ENCODE measurements at places on chromosomes 5 and 9.

GRCh38 chr9:123407217-123407851, 51.3 kb downstream of the CRB2 start:
- H3K36me3 ChIP-seq: no peaks in the 10 kb centered on the region
- no peaks in the 10 kb centered on the region for H3K27me3 ChIP-seq
- no peak overlapping the region for H3K4me3 ChIP-seq
- no peak for DNase-seq
- H3K4me1 ChIP-seq: peaks cover 12% of the 10 kb centered on the region

- peaks cover 4% of the 10 kb centered on the region for H3K27me3 ChIP-seq
- no peak overlapping the region for H3K4me3 ChIP-seq
- no peaks in the 10 kb centered on the region for H3K36me3 ChIP-seq
- DNase-seq: no peak
These were observed 6.6 kb downstream of the TMEM171 start for GRCh38 chr5:73126957-73127356.

DNA sequence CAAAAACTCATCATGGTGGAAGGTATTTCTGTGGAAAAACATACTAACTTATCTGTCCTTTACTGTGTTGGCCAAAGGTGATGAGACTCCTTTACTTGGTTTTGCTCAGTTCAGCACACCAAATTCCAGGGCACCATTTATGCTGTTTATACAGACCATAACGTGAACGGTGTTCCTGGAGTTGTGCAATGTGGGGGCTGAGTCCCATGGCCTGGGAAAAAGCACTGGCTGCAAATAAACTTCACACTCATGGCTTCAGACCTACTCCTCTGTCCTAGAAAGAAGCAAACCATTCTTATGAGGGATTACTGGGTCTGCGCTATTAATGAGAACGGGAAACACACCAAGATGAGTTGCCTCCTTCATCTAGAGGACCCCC, 10.4 kb downstream of the FREM1 start:
- no peak overlapping the region for H3K4me3 ChIP-seq
- no peaks in the 10 kb centered on the region for H3K27me3 ChIP-seq
- H3K4me1 ChIP-seq: no peaks in the 10 kb centered on the region
- DNase-seq: no peak
- no peak overlapping the region for H3K27ac ChIP-seq

DNA sequence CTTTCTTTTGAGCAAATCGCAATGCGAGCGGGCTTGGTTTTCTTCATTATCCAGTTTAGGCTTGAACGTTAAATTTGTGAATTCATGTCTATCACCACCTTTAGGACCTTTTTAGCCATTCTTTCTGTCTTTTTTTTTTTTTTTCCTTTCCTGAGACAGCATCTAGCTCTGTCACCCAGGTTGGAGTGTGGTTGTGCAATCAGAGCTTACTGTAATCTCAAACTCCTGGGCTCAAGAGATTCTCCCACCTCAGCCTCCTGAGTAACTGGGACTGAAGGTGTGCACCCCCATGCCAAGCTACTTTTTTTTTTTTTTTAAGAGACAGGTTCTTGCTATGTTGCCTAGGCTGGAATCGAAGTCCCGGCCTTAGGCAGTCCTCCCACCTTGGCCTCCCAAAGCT, 39.2 kb upstream of the LRRC14B start:
- no peak overlapping the region for H3K4me3 ChIP-seq
- H3K36me3 ChIP-seq: no peaks in the 10 kb centered on the region
- H3K4me1 ChIP-seq: no peaks in the 10 kb centered on the region

DNA sequence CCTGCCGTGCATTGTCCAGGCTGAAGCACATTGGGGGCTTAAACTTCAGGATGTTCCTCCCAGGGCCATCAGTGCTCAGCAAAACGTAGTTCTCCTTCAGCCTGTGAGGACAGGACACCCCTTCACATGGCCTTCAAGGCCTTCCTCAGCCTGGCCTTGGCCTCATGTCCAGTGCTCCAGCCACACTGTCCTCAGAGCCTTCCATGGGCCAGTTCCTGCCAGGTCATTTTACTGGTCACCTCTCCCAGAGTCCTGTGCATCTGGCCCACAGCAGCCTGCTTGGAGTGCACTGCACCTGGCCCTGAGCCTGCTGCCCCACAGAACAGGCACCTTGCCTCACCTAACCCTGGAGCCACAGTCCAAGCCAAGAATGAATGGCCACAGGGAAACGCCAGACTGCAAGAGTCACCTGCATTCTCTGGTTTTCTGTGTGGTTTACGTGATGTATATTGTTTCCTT, 8.7 kb downstream of the HNRNPAB start:
- no peaks in the 10 kb centered on the region for H3K4me1 ChIP-seq
- no peak for DNase-seq
- H3K4me3 ChIP-seq: no peak overlapping the region
- peaks cover 99% of the 10 kb centered on the region for H3K36me3 ChIP-seq
- H3K27ac ChIP-seq: no peak overlapping the region

Data from tibial nerve (tissue), 4 donors.